Right forelimb (tissue), 1 donor: ENCODE measurements at places on chromosomes 2 and 18.

- no peak for DNase-seq
Observed at GRCh38 chr2:113127646-113128570, 510 bp downstream of the IL1RN start.

DNA sequence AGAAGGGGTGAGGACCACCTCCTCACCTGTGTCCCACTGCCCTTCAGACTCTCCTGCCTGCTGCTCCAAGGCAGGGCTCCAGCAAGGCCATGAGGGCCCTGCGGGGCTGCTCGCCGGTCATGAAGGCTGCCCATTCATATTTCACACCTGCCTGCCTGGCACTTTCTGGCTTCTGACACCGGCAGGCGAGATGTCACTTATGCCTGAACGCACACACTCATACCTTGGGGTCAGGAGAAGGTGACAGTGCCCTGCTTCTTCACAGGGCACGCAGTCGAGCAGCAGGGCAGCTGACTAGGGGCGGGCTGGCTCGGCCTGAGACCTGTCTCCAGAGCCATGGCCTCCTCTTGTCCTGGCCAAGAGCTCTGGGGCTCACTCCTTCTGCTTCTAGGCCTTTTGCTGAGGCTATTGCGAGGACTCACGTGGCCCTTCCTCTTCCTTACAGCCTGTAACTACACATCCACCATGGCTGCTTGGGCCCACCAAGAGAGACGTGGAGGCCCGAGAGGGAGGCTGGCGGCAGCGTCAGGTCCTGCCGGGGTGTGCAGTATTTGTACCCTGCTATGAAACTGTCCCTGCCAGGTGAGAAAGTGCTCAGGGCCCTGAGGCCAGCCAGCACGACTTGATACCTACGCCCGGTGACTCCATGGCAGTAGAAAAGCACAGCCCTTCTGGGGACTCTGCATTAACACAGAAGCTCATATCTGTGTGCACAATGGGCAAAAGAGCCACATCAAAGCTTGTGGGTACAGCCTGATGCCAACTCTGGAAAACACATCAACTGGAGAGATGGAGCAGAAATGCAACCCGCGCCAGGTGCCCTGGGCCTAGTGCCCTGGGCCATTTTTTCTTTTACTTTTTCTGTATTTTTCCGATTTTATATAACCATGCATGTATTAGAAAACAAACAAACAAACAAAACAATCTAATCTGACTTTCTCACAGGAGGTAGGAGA is 30.6 kb downstream of the HS6ST1 start:
- no peak for DNase-seq

GRCh38 chr18:58660915-58661314 is 10.3 kb upstream of the MALT1 start:
- no peak for DNase-seq

DNA sequence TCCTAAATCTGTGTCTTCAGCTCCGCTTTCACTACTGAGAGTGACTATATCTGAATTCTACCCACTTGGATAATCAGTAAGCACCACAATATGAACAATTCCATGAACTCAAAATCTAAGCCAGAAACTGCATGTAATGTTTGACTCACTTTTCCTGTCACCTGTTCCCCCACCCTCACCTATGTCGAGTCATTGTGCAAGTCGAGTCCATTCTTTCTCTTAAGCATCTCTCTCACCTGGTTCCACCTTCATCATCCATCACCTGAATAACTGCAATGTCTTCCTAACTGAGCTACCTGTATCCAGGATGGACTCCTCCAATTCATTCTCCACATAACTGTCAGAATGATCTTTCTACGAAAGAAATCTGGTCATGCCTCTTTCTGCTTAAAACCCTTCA is 58.2 kb downstream of the PPP1R1C start:
- no peak for DNase-seq

GRCh38 chr18:50163505-50163904 is 31.4 kb downstream of the MYO5B start:
- no peak for DNase-seq
